Stimulated activated effector memory CD8-positive, alpha-beta T cell treated with anti-CD3 and anti-CD28 coated beads, Interleukin-12 subunit alpha, Interleukin-12 subunit beta, amount 100 ng/mL, for 72 hours (primary cell): ENCODE measurements at places on chromosomes 2 and 18.

DNA sequence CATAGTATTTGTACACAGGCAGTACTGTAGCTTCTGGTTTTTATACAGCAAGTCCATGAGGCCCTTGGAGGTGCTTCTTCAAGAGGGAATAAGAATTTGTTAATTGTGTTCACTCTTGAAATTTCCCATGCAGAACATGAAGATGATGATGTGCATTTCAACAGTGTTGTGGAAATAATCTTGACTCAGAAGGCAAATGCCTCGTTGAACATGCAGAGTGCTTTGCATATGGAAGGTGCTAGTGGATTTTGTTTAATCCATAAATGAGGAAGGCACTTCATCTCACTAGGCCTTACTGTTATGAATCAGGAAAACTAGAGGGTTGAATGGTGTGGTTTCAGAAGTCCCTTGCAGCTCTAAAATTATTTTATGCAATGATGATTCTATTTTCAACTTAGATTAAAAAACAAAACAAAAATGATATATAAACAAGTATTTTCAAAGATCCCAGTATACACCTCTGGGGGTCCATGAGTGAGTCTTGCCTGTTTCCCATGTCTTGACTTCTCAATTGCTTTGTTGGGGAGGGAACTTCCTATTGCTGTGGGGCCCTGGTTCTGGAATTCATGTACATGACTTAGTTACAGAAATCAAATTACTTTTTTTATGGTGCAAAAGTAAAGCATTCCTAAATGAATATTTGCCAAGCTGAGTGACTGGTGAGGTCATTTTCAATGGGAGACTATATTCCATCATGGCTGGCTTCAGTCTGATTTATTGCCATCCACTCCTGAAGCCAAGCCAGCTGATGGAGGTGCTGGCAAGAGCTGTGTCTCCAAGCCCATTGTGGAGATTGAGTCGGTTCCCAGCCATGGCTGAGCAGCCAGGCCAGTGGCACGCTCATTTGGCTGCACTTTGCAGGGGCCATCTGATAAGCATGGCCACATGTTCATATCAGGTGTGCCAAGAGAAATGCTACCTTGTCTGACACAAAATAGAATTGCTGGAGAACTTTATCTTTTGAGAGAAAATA, 56.5 kb downstream of the MGAT5 start:
- no peak for DNase-seq

GRCh38 chr2:102843764-102844443, 82.1 kb downstream of the TMEM182 start:
- DNase-seq, result no peak

DNA sequence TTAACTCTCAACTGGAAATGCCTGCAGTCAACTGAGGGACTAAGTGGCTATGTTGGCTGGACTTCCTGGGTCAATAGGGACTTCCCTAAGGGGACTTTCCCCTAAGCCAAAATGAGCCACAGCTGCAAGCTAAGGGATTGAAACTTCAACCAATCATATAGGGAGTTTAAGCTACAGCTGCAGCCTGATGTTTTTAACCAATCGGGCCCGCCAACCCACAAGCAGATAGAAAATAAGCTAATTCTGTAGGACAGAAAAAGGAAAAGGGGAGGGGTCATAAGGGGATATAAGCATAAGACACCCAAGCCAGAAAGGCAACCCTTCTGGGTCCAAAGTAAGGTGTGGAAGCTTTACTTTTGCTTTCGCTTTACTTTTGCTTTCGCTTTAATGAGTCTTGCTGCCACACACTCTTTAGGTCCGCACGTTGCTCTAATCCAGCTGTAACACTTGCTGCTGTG, 927.5 kb downstream of the ERBB4 start:
- DNase-seq, result no peak

DNA sequence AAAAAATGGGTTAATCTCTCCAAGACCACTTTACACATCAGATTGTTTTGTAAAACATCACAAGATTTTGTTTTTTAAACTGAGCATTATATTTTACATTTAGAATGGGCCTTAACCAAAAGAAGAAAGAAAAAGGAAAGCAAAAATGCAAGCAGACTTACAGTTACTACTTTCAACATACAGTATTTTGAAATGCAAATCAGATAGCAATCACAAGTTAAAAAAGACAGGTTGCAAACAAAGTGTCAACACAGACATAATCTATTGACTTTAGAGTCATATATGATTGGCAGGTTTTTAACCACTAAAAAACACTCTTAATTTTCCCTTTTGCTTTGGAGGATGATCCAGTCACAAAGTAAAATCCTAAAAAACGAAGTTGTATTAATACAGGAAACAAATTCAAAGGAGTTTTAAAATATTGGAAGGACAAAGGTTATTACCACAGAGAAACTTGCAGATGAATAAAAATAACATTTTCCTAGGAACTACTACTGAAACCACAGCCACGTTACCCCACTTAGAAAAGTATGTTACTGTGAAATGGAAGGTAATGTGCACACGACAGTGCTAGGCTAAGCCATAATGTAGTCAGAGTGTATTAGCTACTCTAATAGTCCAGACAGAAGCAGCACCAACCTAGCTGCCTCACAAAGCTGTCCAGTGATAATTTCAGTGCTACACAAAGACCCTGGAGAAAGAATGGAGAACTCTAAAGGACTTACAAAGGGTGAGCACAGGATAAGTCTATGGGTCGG, 22.9 kb downstream of the DARS1 start:
- no peak for DNase-seq

- no peak for DNase-seq
Observed at GRCh38 chr18:50620319-50620718, 60.4 kb downstream of the MAPK4 start.
